ENCODE measurements at places on chromosomes 16 and 17.

DNA sequence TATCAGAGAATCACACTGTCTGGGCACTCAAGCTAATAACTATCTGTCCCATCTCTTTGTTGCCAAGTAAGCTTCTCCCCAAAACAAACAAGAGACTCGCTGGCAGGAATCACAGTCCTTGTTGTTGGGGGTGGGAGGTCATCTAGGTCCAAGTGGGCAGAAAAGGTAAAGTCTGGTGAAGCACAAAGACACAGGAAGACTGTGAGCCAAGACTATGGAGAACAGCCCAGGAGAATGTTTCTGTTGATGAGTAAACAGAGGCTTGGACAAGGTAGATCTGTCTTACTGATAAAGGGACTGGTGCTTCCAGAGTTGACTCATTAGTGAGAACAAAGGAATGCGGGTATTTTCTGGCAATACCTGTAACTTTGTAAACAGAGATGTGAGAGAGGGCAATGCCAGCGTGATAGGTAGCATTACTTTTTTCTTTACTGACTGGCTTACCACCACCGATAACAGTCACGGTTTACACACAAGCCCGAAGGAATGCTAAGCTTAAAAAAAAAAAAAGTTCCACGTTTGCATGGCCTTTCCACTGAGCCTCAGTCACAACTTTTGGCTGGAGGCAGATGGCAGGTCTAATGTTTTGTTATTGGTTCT, 11.5 kb upstream of the MMD start:
- DNase-seq = no peak

GRCh38 chr17:82383411-82383810, 11.8 kb downstream of the UTS2R start:
- peak; percentile 70 for DNase-seq

DNA sequence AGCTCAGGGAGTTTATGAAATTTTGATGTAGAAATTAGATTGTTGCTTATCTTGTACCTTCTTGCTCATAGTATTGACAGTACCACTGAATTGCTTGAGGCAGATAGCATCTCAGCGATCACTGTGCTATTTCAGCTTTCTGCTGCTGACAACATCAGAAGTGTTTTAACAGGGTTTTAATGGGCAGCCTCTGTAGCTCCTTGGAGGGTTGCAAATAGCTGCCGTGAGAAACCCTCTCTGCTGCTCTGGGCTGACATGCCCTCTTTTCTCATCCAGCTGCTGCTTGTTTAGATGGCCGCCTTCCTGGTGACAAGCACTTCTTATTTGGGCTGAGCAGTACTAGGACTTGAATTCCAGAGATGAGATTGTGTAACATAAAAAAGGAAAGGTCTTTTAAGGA, 180.2 kb upstream of the TBX2 start:
- peak; percentile 39 for DNase-seq

DNA sequence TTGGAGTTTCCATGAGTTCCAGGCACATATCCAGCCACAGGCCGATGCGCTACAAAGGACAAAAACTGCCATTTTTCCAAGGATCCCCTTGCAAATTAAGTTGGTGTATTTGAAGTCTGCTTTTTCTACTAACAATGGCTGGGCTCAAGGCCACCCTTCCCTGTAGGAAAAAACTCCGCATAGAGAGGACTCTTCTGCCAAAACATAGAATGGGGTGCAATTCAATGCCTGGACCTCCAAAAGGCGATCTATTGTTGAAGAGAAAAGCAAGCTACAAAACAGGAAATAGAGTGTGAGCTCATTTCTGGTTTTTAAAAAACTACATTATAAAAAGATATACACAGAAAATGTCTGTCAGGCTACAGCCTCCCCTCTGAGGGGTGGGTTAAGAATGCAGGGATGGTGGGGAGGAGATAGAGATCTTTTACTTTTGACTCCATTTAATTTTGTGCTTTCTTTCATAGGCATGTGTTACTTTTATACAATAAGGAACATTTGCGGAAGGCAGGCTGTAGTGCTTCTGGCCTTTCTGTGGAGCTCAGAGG, 22.9 kb upstream of the PRSS54 start:
- DNase-seq = no peak

DNA sequence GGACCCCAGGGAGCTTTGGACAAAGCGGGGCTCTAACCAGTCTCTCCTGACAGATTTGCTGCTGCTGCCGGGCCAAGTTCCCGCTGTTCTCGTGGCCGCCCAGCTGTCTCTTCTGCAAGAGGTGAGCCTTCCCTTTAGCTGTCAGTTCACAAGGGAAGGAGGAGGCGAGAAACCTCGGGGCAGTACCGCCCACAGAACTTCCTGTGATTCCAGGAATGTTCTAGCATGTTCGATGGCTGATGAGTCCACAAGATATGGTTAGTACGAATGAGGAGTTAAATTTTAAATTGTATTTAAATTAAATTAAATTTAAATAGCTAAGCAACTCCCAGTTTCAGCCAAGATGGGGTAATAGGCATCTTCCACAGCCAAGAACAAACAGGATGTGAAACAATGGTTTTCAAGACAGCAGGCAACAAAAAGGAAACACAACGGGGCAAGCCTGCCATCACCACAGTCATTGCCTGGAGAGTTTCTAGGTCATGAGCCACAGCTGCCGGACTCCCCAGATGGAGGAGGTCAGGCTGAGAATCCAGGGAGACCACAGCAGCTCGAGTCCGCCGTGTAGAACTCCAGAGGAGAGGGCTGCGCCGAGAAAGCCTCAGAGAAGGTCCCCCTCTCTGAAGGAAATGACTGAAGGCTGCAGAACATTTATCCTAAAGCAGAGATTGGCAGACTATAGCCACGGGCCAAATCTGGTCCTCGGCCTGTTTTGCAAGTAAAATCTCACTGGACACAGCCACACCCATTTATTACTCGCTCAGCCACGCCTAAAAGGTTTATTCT, 9.5 kb upstream of the TCF25 start:
- DNase-seq = no peak

GRCh38 chr16:782258-782657, 5.9 kb downstream of the RPUSD1 start:
- DNase-seq = no peak
